NT2/D1 (cell line): ENCODE measurements at places on chromosomes 5 and 9.

GRCh38 chr9:95090871-95091577 lies 226.5 kb downstream of the FANCC start:
- DNase-seq, result no peak

- DNase-seq, result peak; percentile 55
Measured at GRCh38 chr9:8857926-8858595, 1058.5 kb upstream of the DMAC1 start.

- DNase-seq, result no peak
Measured at GRCh38 chr5:167770461-167770860, 521.0 kb upstream of the WWC1 start.

DNA sequence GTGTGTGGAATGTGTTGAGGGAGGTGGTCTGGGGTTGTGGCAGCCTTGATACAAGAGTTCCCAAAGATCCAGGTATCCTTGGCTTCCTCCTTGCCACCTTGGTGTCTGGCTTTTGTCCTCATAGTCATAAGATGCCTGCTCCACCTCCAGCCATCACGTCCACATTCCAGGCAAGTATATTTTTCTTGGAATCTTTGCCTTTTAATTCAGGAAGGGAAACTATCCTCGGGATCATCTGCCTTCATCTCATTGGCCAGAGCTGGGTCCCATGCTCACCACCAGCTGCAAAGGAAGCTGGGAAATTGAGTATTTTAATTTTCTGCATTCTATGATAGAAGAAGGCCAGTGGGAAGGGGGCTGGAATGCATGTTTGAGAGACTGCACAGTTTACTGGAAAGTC lies 186.7 kb downstream of the C9orf50 start:
- DNase-seq, result no peak

- no peak for DNase-seq
Measured at GRCh38 chr5:127294829-127295228, 4.2 kb downstream of the MEGF10 start.
